GM23248 (cell line): ENCODE measurements at places on chromosomes 5 and 9. TPM values are rescaled to one million over a fixed set of nuclear protein-coding genes. Genes with fewer than 3 reads are reported as not detected.

The CARTPT gene
- not detected in 2 replicates for polyA plus RNA-seq

The CTNNAL1 gene
- polyA plus RNA-seq, result 111 and 119 TPM in 2 replicates

DNA sequence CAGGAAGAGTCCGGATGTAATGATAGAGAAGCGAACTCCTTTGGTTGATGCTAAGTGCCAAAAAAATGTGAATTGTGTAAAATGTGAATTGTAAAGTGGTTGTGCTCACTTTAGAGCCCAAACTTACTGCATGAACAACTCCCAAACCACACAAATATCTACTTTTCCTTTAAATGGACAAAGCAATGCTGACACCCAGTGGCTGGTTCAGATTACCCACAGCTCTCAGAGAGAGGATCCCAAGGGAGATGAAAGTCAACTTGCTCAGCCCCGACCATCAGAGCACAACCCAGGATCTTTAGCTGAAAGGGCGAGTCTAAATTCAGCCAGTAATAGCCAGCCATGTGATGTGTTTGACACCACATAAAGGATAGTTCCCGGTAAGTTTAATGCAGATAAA lies 133.7 kb downstream of the NMUR2 start:
- DNase-seq, result peak; percentile 4

- DNase-seq, result peak; percentile 68
Measured at GRCh38 chr5:138177941-138178515, 402 bp downstream of the BRD8 start.

GRCh38 chr5:37375091-37375490 lies 4.0 kb upstream of the WDR70 start:
- DNase-seq, result no peak

GRCh38 chr5:143657647-143658285 lies 154.2 kb upstream of the HMHB1 start:
- no peak for DNase-seq

- DNase-seq, result peak; percentile 5
Measured at GRCh38 chr5:138668451-138669380, 84.5 kb upstream of the CTNNA1 start.

DNA sequence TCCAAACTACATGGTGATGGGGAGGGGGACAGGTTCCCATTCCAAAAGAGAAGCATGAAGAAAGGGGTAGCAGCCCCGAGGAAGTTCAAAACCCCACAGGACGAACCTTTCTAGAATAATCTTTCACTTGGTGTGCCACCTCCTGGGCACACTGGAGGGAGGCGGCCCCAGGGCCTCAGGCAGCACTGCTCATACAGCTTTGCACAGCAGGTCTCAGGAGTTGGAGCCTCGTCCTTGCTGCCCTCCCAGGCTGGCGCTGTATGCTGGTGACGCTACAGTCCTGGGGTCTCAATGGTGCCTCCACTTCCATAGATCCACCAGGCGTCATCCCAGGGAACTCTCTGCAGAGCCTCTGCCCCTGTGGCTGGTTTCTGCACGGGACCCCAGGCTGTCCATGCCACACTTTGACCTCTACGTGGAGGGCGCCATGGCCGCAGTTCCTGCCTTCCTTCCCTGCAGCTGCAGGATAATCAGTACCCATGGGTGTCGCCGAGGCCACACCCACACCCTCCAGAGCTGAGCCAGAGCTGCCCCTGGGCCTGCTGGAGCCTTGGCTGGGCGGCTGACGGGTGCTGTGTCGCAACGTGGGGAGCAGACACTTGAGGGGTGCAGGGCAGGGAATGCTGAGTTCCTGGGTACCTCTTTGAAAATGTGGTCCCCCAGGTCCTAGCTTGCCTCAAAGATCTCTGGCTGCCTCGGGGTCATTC lies 95.3 kb downstream of the COL5A1 start:
- DNase-seq, result no peak

The MARVELD2 gene
- 1.7 and 2.1 TPM in 2 replicates for polyA plus RNA-seq

DNA sequence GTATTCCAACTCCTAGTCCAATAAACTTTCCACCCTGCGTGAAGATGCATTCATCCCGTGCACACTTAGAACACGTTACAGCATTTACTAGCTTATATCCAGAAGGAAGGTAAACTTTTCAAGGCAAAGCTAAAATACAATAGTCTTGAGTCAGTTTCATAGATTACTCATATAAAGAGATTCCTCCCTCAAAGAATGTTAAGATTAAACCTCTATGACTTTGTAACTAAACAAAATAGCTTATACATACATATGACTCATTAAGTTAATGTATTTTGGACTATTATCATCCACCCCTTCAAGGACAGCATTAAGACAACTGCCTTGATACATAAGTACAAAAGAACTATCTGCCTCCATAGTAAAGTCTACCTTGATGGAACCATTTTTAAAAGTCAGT lies 36.1 kb downstream of the TLE1 start:
- peak; percentile 37 for DNase-seq

DNA sequence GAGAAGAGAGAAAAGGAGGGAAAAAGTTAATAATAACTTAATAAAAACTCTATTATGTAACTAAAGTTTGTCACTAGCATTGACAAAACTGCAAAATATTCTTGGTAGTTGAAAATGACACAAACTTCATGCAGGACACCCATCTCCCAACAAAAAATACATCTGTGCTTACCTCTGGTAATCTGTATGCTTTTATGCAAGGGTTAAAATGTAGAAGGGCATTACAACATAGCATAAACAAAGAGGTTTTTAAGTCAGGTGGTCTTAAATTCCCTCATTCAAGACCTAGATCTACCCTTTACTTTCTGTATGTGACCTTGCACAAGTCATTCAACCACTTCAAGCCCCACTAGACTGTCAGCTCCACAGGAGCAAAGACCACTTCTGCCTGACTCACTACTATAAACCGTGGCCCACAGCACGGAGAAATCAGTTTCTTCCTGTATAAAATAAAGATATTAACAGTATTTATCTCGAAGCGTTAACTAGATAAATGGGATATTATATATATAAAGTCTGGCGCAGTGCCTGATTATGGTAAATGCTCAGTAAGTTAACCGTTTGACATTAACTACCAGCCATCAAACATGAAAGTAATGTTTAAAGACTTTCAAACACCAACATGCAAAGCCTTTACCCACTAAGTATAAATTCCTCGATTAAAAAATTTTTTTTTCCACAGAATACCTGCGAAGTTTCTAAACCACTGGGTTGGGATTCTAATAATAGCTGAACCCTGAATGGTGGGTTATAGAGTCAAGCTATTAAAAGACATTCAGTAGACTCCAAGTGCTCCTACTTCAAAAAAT lies 2.0 kb downstream of the FBXL17 start:
- peak; percentile 52 for DNase-seq

GRCh38 chr5:10576790-10577189 lies 12.9 kb downstream of the ANKRD33B start:
- DNase-seq, result no peak

- no peak for DNase-seq
Measured at GRCh38 chr5:168851902-168852321, 272.7 kb upstream of the PANK3 start.

The QSOX2 gene
- polyA plus RNA-seq, result 1.7 and 1.9 TPM in 2 replicates

DNA sequence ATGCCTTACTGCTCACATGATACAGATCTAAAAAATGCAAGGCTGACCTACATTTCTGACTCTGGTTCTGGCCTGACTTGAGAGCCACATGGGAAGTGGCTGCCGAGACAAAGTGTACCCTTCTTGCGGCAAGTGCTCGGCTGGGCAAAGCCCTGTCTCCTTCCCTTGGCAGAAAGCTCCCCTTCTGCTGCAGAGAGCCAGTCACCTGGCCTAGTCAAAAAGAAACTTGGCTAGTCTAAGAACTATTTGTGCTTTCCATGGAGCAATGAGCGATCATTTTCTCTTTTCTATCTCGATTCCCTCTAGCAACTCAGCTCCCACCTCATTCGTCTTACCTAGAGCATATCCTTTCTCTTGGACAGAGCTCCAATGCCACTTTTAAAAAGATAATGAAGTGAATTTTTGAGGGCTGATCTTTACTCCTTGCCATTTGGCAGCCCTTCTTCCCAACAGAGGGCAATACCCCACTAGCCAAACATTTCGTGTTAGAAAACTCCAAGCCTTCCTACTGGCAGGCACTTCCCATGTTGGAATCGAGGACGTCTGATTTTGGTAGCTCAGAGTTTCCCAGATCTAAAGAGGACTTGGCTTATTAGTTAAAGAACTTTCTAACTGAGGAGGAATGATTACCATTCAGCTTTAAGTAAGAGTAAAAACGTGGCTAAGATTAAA lies 108.1 kb upstream of the PRRC1 start:
- DNase-seq, result peak; percentile 49
